ENCODE measurements at places on chromosomes 6 and 20. TPM values are rescaled to one million over a fixed set of nuclear protein-coding genes. Genes with fewer than 3 reads are reported as not detected.

Gene MYT1
- polyA plus RNA-seq = 0.42 TPM

Gene DOK5
- 3.6 TPM for polyA plus RNA-seq

Gene SLC17A3
- 0.11 TPM for polyA plus RNA-seq

Gene LIN28B
- polyA plus RNA-seq = 0.11 TPM

Gene PKHD1
- polyA plus RNA-seq = 5.0 TPM

Gene GPR6
- polyA plus RNA-seq = not detected

Gene MMS22L
- polyA plus RNA-seq = 15.7 TPM

Gene ADGRF5
- polyA plus RNA-seq = 116 TPM

Gene GSTA2
- polyA plus RNA-seq = 0.13 TPM

Gene TOMM6
- 194 TPM for polyA plus RNA-seq

Gene TNFRSF21
- 17.1 TPM for polyA plus RNA-seq

Gene TMC2
- polyA plus RNA-seq = 0.27 TPM

Gene CCDC170
- polyA plus RNA-seq = 8.2 TPM

Gene KCNQ2
- 17.3 TPM for polyA plus RNA-seq

Gene KCNB1
- polyA plus RNA-seq = 1.2 TPM

Gene CTAGE9
- polyA plus RNA-seq = not detected

Gene BCL2L1
- 43.3 TPM for polyA plus RNA-seq

Gene GABRR2
- 1.6 TPM for polyA plus RNA-seq

Gene TIAM2
- polyA plus RNA-seq = 23.9 TPM

Gene SSTR4
- 0.18 TPM for polyA plus RNA-seq

Gene VPS16
- 34.6 TPM for polyA plus RNA-seq

Gene EPPIN
- 0.13 TPM for polyA plus RNA-seq

Gene HSPA1A
- polyA plus RNA-seq = 64.3 TPM

Gene ZNF337
- 49.6 TPM for polyA plus RNA-seq

Gene TXLNB
- polyA plus RNA-seq = 1.2 TPM

Gene TCP11
- 1.4 TPM for polyA plus RNA-seq

Gene SLA2
- 1.1 TPM for polyA plus RNA-seq

Gene POU5F1
- 1.4 TPM for polyA plus RNA-seq

Gene DNMT3B
- 6.5 TPM for polyA plus RNA-seq

Gene RGS17
- polyA plus RNA-seq = 2.7 TPM

Gene CST4
- not detected for polyA plus RNA-seq

Gene SOBP
- polyA plus RNA-seq = 8.2 TPM

Gene NKX2-2
- polyA plus RNA-seq = 0.11 TPM

Gene BMP7
- polyA plus RNA-seq = 17.9 TPM

Gene GRIK2
- polyA plus RNA-seq = 0.71 TPM
